ENCODE measurements at places on chromosomes 4 and X. TPM values are rescaled to one million over a fixed set of nuclear protein-coding genes. Genes with fewer than 3 reads are reported as not detected.

GPM6B gene
- total RNA-seq = 8.1 TPM

ANKRD37 gene
- total RNA-seq = 7.0 TPM

ODAPH gene
- not detected for total RNA-seq

TIMM8A gene
- total RNA-seq = 2.4 TPM

PRSS12 gene
- total RNA-seq = 21.4 TPM

F8 gene
- total RNA-seq = 2.1 TPM

HAND2 gene
- total RNA-seq = 22.7 TPM

GAGE12F gene
- total RNA-seq = not detected

TCP11X2 gene
- total RNA-seq = not detected

BST1 gene
- total RNA-seq = 3.1 TPM

PCYT1B gene
- total RNA-seq = 2.1 TPM

ARHGEF6 gene
- total RNA-seq = 9.4 TPM

SMIM10L2A gene
- total RNA-seq = 0.50 TPM

SPANXC gene
- total RNA-seq = not detected

TMEM31 gene
- not detected for total RNA-seq

TNMD gene
- not detected for total RNA-seq

TEC gene
- 1.3 TPM for total RNA-seq

TMPRSS11B gene
- total RNA-seq = not detected

PAGE4 gene
- total RNA-seq = not detected

NDNF gene
- 0.55 TPM for total RNA-seq

HTR2C gene
- total RNA-seq = under 0.01 TPM

NCAPG gene
- 22.2 TPM for total RNA-seq

SLC10A6 gene
- total RNA-seq = not detected

KLB gene
- not detected for total RNA-seq

All from uterine smooth muscle cell (primary cell).